Endodermal cell (in vitro differentiated cells): ENCODE measurements at places on chromosomes 16 and 17. TPM values are rescaled to one million over a fixed set of nuclear protein-coding genes. Genes with fewer than 3 reads are reported as not detected.

- no peak for DNase-seq
Measured at GRCh38 chr17:12622726-12623125, 43.0 kb upstream of the MYOCD start.

- DNase-seq: no peak
Measured at GRCh38 chr16:6634151-6634550, 698.5 kb upstream of the RBFOX1 start.

DNA sequence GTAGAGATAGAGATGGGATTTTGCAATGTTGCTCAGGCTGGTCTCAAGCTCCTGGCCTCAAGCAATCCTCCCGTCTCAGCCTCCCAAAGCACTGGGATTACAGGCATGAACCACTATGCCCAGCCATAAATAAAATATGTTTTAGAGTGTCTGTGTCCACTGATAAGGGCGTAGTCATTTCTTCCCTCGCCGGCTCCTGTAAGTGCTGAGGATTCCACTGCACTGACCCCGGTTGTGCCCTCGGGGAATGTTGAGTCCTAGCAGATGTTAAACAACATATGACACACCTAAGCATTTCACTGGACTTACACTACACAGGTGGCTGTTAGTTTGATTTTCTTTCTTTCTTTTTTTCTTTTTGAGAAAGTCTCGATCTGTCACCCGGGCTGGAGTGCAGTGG, 5.6 kb upstream of the SHMT1 start:
- no peak for DNase-seq

- peak; percentile 98 for DNase-seq
Measured at GRCh38 chr17:77372444-77373298, 231.9 kb downstream of the SEC14L1 start.

- DNase-seq: no peak
Measured at GRCh38 chr17:74394977-74395376, 27.7 kb downstream of the GPR142 start.

GRCh38 chr16:52740766-52741165, 193.8 kb upstream of the TOX3 start:
- no peak for DNase-seq

SHISA9 gene
- total RNA-seq: 22.2 and 27.8 TPM in 2 replicates

SCARF1 gene
- 0.68 and 0.75 TPM in 2 replicates for total RNA-seq

DNA sequence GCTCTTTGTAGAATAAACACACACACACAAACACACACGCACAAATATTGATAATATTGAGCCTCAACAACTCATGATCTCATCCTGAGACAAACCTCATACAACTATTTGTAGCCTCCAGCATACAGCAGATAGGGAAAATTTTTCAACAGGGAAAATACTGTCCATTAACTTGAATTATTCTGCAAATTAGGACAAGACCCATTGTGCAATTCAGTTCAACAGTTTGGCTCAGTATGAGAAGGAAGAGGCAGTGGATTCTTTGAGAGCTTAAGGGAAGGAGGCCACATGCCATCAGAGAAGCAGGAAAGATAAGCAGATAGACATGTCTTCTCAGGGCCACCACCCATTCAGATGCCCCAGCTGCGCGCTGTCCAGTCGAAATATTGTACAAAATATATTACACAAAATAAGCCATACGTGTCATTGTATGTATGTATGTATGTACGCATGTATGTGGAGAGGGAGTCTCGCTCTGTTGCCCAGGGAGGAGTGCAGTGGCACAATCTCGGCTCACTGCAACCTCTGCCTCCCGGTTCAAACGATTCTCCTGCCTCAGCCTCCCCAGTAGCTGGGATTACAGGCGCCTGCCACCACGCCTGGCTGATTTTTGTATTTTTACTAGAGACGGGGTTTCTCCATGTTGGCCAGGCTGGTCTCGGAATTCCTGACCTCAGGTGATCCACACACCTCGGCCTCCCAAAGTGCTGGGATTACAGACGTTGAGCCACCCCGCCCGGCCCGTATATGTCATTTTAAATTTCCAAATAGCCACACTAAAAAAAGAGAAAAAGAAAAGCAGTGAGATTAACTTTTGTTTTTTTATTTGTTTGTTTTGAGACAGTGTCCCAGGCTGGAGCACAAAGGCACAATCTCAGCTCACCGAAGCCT, 1.8 kb downstream of the ZC3H7A start:
- no peak for DNase-seq

DNA sequence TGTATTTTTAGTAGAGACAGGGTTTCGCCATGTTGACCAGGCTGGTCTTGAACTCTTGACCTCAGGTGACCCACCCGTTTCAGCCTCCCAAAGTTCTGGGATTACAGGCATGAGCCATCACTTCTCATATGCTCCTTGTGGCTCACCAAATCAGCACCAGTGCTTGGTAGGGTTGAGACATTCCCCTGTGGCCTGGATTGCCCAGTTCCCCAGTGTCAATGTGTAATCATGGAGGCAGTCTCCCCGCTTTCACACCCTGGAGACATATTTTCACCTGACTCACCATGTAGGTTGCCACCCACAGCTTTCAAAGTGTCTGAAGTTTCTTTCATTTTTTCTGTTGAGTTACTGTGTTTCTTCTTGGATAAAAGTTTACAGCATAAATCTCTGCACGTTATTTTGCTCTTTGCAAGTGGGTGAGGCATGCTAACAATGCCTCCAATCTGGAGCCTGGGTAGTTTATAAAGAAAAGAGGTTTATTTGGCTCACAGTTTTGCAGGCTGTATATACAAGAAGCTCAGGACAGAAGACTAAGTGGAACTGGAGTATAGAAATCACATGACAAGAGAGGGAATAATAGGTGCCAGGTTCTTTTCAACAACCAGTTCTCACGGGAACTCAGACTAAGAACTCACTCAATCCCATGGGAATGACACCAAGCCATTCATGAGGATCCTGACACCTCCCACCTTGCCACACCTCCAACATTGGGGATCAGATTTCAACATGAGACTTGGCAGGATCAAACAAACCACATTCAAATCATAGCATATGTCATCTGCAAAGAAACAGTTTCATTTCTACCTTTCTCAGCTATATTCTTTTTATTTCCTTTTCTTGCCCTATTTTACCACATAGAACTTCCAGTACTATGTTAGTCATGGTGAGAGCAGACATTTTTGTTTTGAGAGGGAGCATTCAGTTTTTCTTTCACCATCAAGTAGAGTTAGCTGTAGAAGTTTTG, 113.2 kb downstream of the PHKB start:
- no peak for DNase-seq

GRCh38 chr17:1830288-1830687, 483 bp downstream of the RPA1 start:
- peak; percentile 77 for DNase-seq

DNA sequence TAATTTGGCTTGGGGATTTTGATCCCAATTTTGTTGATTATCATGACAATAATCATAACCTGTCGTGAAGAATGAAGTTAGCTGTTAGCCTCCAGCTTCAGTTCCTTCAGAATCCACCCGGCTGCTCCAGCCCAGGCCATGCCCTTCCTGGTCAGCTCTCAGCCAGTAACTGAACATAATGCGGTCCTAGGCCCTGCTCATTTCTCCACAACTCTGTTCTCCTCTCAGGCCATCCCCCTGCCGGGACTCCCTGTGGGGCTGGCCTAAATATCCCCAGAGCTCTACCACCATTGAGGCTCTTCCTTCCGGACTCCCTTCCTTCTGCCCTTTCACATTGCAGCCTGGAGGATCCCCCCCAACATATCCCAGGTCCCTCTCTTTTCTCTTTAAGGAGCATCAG, 833.4 kb upstream of the GOT2 start:
- DNase-seq: no peak

- DNase-seq: no peak
Measured at GRCh38 chr16:48901712-48902374, 291.9 kb upstream of the N4BP1 start.

CHP2 gene
- 0.46 to 2.3 TPM (median 0.67 TPM) in 3 replicates for total RNA-seq

DNA sequence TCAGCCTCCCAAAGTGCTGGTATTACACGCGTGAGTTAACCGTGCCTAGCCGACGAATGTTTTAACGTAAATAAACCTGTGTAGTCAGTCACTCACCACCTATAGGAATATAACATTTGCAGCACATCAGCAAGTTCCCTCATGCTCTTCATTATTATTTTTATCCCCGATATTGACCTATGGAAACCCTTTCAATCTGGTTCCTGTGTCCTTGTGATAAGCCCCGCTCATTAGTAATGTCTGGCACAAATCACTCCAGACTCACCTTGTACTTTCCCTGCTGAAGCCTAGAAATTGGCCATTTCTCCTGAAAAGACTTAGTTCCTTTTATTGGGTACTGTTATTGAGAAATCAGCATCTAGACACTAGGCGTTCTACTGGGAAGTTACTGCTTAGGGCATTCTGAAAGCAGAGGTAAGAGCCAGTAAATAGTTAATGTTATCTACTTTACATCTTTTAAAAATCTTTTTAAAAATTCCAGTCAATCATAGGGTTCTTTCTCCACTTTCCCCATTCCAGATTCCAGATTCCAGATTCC, 1.5 kb upstream of the PHKG2 start:
- no peak for DNase-seq

CAVIN1 gene
- 3.1 and 4.4 TPM in 2 replicates for total RNA-seq

DNA sequence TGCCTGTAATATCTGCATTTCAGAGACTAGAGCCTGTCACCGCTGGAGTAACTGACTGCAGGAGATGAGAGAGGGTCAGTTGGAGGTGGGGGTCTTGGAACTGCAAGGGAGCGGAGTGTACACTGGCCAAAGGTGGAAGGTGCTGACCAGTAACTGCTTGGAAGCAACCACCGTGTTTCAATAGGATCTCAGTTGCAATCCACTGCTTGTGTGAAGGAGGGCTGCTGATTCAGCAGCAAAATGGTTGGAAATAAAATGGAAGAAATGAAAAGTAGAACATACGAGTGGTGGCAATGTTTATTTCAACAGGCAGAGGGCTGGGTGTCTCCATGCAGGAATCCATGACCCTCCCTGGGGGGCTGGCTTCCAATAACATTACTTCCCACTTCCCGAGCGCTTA, 2.1 kb upstream of the JPH3 start:
- DNase-seq: no peak

- peak; percentile 17 for DNase-seq
Measured at GRCh38 chr16:79171931-79172705, 428.4 kb downstream of the MAF start.

DNA sequence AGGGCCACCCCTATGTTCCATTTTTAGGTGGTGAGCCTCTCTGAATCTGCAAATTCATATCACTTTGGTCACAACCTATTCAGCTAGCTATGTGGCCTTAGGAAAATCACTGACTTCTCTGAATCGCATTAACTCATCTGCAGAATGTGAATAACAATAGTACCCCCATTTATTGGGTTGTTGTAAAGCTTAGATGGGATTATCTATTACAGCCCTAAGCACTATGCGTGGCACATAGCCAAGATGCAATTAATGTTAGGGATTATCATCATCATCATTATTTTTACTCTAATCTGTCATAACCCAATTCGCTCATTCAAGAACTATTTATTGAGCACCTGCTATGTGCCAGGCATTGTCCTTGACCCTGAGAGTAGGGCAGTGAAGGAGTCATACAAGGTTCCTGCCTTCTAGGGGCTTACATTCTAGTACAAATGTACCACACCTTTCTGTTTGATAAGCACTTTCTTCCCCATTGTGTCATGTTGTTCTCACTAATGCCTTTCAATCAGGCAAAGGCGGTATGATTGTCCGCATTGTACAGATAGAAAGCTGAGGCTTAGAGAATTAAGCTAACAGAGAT, 38.5 kb downstream of the CHD9 start:
- DNase-seq: no peak

GRCh38 chr17:31466096-31466760, 74.8 kb downstream of the RAB11FIP4 start:
- no peak for DNase-seq

DNA sequence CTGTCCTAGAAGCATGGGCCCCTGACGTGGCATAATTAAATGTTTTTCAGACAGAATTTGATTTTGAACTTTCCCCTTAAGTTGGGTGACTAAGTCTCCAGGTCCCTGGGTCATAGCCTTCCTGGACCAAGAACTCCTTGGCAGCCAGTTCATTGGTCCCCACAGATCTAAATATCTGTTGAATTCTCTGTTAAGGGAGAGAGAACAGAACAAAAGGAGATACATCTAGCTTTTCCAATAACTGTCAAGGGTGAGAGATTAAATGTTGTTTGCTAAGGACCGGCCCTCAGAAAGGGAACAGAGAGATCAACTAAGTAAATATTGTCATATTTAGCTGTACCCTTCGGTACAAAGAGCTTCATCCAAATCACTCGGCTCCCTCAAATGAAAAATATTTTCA, 78.2 kb upstream of the NOL11 start:
- DNase-seq: no peak

- DNase-seq: no peak
Measured at GRCh38 chr17:66296289-66296725, 6.1 kb upstream of the PRKCA start.

GRCh38 chr17:42180922-42181850, at the start of gene KCNH4:
Gene KCNH4 (minus strand): TSS chr17:42181142. CDS start chr17:42180945, 197 bp downstream.
- peak; percentile 91 for DNase-seq

GRCh38 chr17:64773386-64773835, 111.3 kb upstream of the SMURF2 start:
- DNase-seq: no peak

DNA sequence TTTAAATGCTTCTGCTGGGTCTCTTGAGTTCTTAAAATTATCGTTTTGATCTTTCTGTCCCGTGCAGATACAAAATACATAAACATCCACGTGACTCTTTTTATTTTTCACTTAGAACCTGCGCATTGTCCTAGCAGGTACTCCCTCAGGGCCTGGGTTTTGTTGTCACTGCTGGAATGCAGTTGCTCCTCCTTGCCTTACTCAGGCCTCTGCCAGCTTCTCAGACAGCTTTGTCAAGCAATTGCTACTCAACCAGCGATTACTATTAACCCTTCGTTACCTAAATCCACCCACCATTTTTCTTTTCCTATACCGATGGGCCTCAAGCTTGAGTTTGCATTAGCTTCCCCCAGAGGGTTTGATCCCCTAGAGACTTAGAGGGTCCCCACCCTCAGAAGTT, 405.9 kb upstream of the RBFOX1 start:
- DNase-seq: peak; percentile 74
